ENCODE measurements at places on chromosomes 2 and 18.

DNA sequence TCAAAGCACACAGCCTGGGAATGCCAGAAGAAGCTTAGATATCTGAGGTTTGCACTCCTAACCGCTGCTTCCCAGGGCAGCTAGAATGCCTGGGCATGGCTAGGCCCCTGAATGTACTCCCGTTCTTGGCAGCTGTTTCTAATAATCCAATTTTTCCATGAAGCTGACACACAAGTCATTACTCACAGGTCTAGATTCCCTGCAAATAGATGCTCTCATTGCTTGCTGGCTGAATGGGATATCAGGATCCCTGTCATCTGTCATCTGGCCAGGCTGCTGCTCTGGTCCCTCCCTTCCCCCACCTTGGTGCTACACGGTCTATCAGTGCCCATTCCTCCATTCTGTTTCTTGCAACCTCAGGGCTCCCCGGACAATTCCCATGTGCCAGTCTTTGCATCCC, 40.7 kb upstream of the TEX51 start:
- no peak for DNase-seq

DNA sequence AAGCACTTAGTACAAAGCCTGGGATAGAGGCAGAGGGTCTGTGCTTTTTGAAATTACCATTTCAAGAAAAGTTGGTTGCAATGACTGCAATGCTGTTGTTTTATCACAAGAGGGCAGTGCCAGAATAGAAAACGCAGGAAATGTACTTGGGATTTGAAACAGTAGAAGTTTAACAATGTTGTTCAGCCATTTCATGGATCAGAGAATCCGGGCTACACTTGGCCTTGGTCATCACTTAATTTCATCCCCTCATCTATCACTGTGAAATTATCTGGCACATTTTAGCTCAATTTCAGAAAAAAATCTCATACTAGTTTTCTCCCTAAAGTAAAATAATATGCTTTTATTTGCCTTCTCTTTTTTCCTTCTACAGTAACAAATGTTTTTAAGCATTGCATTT, 70.8 kb downstream of the RAPGEF4 start:
- peak; percentile 93 for DNase-seq

DNA sequence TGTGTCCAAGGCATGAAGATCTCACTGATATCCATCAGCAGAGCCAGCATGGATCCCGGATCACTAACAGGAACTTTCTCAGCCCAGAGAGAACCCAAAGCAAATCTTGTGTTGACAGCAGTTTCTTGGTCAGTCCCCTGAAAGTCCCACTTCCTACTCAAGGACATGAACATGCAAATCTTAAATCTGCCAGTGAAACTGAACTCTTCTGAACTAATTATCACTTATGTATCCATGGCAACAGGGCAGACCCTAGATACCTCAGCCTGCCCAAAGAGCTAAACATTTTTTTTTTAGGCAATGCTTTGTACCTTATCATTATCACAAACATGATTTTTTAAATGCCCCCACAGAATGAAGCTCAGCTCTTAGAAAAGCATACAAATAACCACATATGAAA, 127.8 kb upstream of the DDX18 start:
- DNase-seq, result no peak

- DNase-seq, result no peak
Measured at GRCh38 chr2:14790041-14790640, 157.6 kb downstream of the LRATD1 start.

DNA sequence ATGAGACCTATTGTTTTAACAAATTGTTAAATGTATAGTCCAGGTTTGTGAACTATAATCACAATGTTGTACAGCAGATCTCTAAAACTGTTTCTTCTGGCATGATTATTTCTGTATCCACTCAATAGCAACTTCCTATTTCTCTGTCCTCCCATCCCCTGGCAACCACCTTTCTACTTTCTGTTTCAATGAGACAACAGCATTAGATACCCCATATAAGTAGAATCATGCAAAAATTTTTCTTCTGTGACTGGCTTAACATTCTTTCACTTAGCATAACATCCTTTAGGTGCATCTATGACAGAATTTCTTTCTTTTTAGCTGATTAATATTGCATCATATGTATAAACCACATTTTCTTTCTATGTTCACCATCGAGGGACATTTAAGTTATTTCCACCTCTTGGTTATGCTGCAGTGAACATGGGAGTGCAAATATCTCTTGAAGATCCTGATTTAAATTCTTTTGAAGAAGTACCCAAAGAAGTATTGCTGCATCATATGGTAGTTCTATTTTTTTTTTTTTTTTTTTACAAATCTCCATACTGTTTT, 713.5 kb downstream of the LRP1B start:
- no peak for DNase-seq

DNA sequence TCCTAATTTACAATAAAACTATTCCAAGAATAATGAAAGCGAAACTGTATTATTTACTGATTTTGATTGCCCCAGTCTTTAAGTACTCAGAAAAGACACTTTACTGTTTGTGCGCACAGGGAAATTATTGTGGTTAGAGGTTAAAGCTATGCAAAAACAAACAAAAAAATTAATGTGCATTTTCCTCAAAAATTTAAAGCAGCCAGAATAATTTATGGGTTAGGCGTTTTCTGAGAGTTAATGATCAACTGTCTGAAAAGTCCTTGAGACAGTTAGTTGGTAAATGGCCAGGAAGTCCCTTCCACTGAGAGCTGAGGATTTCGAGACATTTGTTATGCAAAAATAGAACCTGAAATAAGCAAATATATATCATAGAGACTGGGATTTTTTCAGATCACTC, 143.3 kb downstream of the IRS1 start:
- no peak for DNase-seq

DNA sequence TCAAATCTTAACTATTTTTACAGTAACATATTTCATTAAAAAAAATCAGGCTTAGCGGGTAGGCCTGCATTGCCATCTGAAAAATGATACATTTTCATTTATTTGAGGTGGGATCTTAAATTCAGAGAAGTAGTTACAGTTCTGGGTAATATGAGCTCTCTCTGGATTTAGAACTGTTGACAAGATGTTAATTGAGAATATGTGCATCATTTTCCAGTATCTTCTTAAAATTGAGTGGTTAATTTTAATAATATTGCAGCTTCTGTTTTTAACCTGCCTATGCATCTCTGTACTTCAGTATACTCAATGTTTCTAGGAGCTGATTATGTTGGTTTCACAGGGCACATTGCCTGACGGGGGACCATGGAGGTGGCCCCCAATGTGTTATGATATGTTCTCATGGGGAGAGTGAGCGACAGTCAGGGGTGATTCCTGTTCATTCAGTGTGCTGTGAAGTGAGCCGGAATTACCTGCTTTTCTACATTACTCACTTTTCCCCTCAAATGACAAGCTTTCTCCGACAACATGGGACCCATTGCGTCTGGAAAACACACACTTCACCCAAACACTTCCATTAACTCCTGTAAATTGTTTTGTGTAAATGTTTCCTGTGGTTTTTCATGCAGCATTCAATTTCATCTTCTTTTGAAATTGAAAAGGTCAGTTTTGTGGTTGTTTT, 406.2 kb downstream of the MTX2 start:
- peak; percentile 74 for DNase-seq

- no peak for DNase-seq
Measured at GRCh38 chr2:122340246-122340645, 584.8 kb downstream of the TSN start.

DNA sequence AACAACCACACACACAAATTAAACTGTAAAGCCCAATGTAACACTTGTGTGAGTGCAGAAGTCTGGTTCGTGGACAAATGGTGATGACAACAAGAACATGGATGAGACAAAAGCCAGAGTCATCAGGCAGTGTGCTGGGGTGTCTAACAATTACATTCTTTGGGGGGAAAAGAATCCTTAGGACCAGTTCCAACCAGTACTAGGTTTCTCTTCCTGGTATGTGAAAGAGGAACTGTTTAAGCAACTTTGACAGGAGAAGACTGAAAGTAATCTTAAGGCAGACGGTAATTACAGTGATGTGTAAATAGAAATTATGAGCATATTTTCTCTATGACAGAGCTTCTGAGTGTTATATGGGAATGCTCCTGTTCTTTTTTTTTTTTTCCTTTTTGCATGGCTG, 133.4 kb downstream of the AFF3 start:
- no peak for DNase-seq

DNA sequence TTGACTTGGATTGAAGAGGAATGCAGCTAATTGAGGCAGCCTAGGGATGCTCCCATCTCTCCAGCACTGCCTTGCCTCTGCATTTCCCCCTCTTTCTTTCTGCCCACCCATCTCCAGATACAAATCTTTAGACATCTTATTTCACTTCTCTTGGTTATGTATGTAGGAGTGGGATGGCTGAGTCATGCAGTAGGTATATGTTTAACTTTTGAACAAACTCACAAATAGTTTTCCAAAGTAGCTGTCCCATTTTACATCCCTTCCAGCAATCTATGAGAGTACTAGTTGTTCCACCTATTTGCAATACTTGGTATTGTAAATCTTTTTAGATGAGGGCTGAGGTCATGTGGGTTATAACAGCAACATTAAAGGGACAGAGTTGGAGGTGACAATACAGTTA, 329.9 kb downstream of the DYSF start:
- DNase-seq, result no peak

GRCh38 chr2:9836517-9836916, 6.8 kb upstream of the TAF1B start:
- DNase-seq, result no peak

GRCh38 chr2:6352906-6353515, 512.7 kb downstream of the CMPK2 start:
- DNase-seq, result no peak

GRCh38 chr2:84613082-84613481, 96.8 kb downstream of the DNAH6 start:
- DNase-seq, result no peak

- no peak for DNase-seq
Measured at GRCh38 chr18:26656431-26656943, 108.1 kb upstream of the KCTD1 start.

GRCh38 chr2:123366239-123366837, 658.7 kb upstream of the CNTNAP5 start:
- no peak for DNase-seq

DNA sequence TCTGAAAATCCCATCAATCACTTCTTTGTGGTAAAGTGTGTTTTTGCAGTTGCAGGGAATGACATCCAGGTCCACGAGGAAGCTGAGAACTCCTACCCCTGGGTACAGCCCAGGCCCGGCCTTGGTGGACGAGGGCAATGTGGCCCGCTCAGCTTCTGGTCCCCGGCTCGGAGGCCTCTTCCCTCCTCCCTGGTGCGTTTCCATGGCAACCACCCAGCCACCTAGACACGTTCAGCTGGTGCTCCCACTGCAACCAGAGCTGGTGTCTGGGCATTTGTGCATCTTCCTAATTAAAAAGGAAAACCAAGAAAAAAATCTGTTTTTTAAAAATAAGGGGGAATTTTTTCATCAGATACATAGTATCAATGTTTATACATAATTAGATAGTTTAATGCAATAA, 603.6 kb upstream of the SALL3 start:
- no peak for DNase-seq

- no peak for DNase-seq
Measured at GRCh38 chr18:79379931-79380815, 15.6 kb upstream of the NFATC1 start.

GRCh38 chr2:199414001-199414400, 43.7 kb downstream of the SATB2 start:
- DNase-seq, result no peak

DNA sequence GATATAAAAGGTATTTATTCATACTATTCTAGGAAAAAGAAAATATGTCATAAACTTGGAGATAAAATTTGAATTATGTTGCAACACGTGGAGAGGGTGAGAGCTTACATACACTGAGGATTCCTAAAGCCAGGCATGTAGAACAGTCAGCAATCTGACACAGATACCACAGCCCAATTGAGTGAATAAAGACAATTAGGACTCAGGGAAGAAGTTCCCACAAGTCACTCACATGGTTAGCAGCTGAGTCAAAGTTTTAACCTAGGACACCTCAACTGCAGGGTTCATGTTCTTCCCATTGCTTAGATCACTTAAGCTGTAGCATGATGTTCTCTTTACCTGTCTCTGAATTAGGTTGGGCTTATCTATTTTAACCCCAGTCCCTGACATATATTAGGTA, 189.5 kb downstream of the CMPK2 start:
- DNase-seq, result no peak

GRCh38 chr2:3494984-3495666, 24.2 kb downstream of the ADI1 start:
- DNase-seq, result no peak

Data from NCI-H2227 treated with DMSO at 0.1 percent for 48 hours (cell line).